Stimulated activated CD8-positive, alpha-beta memory T cell treated with anti-CD3 and anti-CD28 coated beads, Interleukin-4, amount 100 ng/mL, for 4 hours (primary cell): ENCODE measurements at places on chromosomes 12 and 14.

DNA sequence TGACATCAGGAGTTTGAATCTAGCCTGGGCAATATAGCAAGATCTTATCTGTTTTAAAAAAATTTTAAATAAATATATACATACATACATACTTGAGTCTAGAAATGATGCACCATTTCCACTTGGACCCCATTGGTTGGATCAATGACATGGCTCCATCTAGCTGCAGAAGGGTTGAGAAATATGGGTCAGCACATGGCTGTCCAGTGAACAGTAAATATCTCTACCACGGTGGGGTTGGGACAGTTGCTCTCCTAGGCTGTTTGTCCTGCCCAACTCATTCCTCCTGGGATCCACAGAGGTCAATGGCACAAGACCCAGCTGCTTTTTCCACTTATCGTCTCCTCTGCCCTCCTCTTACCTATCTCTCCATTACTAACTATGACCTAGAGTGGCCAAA lies 23.6 kb downstream of the PLEKHH1 start:
- DNase-seq = no peak

GRCh38 chr14:21912367-21912766 lies 238.7 kb upstream of the OR4E1 start:
- no peak for DNase-seq

DNA sequence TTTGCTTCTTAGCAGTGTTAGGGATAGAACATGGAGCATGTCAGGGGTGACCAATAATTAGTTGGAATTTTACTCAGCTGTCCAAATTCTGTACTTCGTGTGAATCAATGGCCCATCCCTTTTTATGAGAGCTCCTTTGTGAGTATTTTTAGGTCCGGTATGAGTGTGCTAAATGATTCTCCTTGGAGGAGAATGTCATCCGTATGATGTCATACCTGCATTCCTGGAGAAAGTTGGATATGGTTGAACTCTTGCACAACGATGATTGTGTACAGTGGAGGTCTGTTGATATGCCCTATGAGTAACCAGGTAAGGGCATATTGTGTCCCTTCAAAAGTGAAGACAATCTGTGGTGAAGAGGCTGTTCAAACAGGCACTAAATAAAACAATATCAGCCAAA lies 400.8 kb downstream of the GXYLT1 start:
- DNase-seq = no peak

DNA sequence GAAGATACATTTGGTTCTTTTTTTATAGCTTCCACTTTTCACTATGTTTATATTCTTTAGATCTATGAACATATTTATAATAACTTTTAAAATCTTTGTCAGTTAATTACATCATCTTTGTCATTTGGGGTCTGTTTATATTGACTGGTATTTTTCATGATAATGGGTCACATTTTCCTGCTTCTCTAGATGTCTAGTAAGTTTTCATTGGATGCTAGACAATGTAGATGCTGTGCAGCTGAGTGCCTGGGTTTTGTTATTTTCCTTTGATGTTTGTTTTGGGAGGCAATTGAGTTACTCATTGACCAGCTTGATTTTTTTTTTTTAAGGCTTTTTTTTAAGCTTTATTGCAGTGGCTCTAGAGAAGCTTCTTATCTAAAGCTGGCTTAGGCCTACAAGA lies 4.9 kb downstream of the MAP1LC3B2 start:
- no peak for DNase-seq

GRCh38 chr14:94343238-94344005 lies 20.3 kb upstream of the SERPINA6 start:
- DNase-seq = no peak

DNA sequence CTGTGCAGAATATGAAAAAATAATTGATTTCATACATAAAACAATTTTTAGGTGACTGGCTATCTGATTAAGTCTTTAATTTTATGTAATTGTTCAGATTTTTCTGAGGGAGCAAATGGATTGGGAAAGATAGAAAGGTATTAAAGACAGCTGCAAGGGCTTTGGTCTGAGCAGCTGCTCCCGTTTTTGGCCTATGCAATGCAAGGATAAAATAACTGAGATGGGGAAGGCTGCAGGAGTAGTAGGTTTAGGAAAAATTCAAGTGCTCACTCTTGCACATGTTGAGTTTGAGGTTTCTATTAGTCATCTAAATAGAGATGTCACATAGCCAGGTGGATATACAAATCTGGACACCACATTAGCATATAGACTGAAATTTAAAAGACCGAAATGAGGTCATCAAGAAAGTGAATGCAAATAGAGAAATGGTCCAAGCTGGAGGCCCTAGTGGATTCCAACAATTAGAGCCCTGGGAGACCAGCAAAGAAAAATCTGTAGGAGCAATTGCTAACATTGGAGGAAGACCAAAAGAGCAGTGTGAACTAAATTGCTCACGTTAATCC lies 144.0 kb downstream of the PPFIA2 start:
- no peak for DNase-seq

DNA sequence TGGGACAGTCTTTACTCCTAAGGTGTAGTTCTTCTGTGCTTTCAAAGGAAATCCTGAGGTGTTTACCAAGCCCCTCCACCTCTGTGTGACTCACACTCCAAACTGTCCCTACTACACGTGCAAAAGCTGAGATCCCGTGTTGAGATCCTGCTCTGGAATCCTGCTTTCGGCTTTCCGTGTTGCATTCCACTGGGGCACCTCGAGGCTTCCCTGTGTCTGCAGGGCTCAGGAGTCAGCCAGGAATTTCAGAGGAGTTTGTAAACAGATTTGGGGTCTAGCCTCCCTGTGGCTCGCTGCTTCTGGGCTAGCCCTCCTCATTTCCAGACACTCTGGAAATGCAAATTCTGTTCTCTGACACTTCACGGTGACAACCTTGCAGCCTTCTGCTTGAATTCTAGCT lies 48.4 kb downstream of the CACNA2D4 start:
- no peak for DNase-seq

- DNase-seq = no peak
These were observed 7.5 kb upstream of the LHX5 start for GRCh38 chr12:113479216-113479589.

DNA sequence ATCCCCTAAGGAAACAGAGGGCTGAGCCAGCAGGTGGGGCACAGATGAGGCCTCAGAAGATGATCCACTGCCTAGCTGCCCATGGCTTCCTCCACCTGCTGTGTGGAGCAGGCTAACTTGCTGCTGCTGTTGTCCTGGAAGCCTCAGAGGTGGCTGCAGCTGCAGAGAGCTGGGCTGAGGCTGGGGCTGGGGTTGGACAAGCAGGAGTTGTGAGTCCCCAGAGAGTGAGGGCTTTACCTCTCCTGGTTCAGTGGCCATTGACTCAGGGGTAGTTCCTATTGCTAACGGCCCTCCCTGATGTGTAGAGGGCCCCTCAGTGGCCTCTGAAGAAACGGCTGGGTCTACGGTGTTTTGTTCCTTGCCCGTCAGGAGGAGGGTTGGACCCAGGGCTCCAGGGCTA lies 13.7 kb upstream of the PRKAG1 start:
- DNase-seq = no peak

GRCh38 chr12:45909041-45909713 lies 81.2 kb downstream of the SCAF11 start:
- no peak for DNase-seq

GRCh38 chr14:93688239-93688666 lies 100.0 kb downstream of the PRIMA1 start:
- DNase-seq = no peak

DNA sequence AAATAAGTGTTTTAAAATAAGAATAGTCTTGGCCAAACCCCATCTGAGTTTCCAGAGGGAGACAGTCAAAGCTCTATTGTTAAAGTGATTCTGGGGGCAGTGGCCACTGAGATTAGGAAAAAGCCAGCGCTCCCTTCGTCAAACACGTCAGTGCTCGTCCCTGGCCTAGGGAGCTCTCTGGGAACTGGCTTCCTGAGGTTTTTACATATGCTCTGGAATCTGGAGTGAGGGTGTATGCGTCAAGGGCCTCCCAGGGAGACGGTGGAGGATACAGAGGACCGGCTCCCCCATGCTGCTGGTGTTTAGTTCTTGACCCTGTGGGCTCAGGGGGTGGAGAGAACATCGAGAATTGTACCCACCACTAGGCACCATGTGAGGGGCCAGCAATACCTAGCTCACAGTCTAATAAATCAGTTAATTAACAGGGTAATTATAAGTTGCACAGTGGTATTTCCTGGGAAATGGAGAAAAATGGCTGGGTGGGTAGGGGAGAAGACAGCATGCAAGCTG lies 87.0 kb downstream of the SLC25A47 start:
- DNase-seq = no peak

- DNase-seq = no peak
These were observed 84.3 kb upstream of the NCOR2 start for GRCh38 chr12:124651516-124652273.

DNA sequence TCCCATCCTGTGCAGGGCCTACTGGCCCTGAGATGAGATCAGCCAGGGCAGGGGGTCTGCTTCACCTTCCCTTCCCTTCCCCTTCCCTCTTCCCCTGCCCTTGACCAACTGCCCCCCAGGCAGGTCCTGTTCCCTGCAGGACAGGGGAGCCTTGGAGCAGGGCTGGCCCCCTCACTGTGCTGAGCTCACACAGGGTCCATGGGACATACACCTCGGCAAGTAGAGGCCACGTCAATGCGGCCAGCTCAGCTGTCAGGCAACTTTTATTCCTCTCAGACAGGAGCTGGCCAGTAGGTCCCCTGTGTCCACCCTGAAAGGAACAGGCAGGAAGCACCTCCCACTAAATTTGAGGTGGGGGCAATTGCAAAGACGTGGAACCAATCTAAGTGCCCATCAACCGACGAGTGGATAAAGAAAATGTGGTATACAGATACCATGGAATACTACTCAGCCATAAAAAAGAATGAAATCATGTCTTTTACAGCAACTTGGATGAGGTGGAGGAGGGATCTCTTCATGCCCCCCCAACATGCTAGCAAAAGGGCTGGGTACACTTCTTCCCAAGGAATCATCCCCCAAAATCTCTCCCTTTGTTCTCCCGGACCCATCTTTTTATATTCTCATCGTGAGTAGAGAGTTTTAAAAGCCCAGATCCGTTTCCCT lies 148.7 kb downstream of the BCL11B start:
- DNase-seq = no peak

DNA sequence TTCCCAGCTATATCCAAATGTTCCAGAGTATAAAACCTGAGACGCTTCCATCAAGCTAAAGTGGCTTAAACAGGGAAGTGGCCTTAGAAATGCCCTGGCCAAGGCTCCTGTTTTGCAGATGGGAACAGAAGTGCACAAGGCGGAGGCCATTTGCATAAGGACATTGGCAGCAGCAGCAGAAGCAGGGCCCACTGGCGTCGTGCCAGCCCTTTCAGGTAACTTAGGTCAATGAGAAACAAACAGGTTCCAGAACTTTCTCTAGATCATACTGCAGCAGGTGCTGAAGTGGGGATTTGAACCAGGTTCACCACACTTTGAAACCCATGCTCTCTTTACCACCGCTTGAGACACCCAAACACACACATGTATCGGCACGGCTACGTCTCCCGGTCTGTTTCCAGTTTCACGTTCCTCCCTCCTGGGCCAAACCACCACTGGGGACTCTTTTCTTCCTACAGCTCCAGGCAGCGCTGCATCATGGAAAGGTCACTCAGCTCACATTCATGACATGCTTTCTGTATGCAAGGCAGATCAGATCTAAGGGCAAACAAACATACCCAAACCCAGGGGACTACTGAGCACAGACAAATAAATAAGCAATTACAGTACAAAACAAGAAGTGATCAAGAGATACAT lies 46.0 kb upstream of the PLEKHG6 start:
- no peak for DNase-seq

DNA sequence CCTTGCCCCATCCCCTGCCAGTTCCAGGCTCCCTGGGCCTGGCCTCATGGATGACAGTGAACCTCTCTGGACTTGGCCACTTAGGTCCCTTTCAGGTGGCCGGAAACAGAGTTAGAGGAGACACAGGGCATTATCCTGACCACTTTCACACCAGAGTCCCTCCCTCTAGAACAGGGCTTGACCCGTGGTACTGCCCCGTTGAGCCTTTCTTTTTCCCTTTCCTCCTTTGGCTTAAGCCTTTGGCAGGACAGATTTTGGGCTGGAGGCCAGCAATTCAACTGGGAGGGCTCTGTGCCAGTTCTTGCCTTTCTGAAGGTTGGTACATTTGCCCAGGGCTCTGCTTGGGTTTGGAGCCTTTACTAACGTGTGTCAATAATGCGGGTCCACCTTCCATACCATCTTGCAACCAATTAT lies 22.8 kb downstream of the TPCN1 start:
- no peak for DNase-seq

DNA sequence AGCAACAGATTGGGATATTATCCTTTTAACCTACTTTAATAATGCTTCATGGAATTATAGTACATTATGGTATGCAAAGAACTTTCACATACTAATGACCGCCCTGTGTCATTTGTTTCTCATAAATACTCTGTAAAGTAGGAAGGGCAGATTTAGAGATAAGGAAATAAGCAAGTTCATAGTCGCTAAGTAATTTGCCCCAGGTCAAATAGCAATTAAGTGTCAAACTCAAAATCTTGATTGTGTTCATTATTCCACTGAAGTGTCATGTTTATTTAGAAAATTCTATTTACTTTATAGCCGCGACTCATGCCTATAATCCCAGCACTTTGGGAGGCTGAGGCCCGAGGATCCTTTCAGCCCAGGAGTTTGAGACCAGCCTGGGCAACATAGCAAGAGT lies 98.7 kb upstream of the ATF1 start:
- DNase-seq = no peak

GRCh38 chr12:2248901-2249381 lies 196.2 kb downstream of the CACNA1C start:
- no peak for DNase-seq

- no peak for DNase-seq
These were observed 142.4 kb downstream of the OTOGL start for GRCh38 chr12:80241576-80242273.

DNA sequence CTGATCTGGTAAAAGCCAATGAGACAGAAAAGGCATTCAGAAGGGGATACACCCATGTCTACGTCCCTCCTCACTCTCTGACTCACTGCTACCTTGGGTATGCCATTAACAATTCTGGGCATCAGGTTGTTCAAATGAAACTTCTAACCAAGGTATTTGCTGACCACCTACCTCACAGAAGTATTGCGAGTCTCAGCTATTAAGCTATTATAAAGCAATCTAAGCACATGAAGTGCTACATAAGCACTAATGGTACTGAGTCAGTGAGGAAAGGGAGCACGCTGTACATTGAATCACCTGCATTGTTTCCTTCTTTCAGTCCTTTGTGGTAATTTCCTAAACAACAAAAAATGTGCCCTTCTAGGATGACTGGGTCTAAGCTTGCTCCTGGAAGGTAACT lies 62.8 kb upstream of the CCDC91 start:
- no peak for DNase-seq

- no peak for DNase-seq
These were observed 58.2 kb upstream of the FLRT2 start for GRCh38 chr14:85471744-85472143.
